ENCODE measurements at places on chromosomes 1 and 21.
A peak's percentile ranks its signal among the peaks of the same experiment; 100 is the strongest.

GRCh38 chr21:27196651-27197050 lies 229.8 kb upstream of the ADAMTS5 start:
- no peak for DNase-seq

GRCh38 chr1:226684026-226684425 lies 55.1 kb downstream of the ITPKB start:
- DNase-seq: no peak

DNA sequence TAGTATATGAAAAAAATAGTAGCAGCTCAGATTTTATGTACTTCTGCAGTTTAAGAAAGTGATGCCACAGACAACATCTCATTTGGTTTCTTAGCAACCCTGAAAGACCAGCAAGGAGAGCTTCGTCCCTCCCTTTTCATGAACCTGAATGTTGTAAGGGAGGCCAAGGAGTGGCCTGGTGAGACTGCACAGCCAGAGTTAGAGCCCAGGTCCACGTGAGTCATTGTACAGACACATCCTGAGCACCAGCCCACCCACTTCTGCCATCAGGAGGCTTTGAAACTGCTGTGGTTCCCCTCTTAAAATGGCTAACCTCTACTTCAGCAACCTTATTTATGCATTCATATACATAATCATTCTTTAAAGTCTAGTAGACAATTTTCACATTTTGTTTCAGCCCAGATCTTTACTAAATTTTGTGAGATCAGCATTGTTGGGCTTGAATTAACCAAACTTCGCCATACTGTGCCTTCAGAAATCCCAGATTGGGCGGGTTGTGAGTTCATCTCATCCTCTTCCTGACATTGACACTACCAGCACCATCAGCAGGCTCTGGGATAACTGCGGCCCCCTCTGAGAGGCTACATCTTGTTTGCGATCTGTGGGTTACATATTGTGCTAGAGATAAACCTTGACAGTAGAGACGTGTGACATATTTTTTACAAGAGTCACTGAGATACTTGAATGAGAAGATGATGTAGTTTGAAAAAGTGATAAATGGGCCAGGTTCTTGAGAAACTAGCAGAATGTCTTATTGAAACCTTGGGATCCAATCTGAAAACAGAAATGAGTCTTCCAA lies 106.7 kb downstream of the CAMTA1 start:
- peak; percentile 16 for DNase-seq

- no peak for DNase-seq
These were observed 231.3 kb downstream of the TOMM20 start for GRCh38 chr1:234897390-234897749.

GRCh38 chr1:14787604-14788003 lies 189.1 kb downstream of the KAZN start:
- no peak for DNase-seq

DNA sequence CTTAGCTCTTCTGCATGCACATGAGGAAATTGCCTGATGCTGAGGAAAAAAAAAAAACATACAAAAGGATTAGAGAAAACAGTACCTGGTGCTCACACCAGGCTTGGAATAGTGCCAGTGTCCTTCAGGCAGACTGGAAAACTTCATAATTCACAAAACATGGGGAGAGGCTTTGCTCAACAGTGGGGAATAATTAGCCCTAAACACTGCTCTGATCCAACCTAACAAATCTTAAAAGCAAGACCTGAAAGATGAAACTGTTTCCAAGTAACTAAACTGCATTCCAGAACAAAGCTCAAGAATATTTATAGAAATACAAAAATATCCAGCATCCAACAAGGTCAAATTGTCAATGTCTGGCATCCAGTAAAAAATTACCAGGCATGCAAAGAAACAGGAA lies 124.8 kb downstream of the AK5 start:
- peak; percentile 70 for DNase-seq

DNA sequence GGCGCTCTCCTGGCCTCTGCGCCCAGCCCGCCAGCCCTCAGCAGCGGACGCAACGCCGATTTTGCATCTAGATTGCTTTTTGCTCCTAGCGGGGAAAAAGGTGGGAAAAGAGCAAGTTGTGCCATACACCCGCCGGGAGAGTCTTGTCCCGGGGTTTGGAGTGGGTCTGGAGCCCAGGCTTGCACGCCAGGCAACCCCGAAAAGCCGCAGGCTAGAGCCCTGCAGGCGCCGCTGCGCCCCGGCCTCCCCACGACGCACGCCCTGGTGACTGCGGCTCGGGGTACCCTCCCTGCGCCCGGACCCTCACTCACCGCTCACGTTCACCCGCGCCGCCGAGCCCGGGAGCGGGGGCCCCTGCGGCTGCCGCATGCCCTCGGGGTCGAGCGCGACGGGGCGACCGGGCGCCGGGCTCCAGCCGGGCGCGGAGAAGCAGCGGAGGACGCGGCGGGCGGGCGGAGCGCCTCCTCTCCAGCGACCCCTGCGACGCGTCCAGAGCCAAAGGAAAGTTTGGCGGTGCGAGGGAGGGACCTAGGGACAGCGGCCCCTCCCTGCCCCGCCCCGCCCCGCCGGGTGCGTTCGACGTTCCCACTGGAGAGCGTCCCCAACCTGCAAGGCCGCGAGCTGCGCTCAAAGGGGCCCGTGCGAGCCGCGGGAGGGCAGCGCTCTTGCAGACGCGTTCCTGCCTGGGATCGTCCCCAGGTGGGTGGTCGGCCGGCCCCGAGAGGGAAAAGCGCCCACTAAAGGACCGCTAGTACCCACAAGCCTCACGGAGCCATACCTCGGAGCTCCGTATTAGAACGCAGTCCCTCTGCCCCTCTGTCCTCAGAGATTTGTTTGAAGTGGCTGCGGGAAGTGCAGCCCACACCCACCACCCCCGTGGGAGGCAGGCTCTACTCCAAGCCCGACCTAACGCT lies at the start of gene LPAR3:
TSS of gene LPAR3 (minus strand) at position 502 of the 914 bp plus-strand sequence. CDS start 27,086 bp downstream, outside the sequence.
- DNase-seq: no peak

GRCh38 chr1:30912224-30912623 lies 3.7 kb upstream of the SDC3 start:
- no peak for DNase-seq

DNA sequence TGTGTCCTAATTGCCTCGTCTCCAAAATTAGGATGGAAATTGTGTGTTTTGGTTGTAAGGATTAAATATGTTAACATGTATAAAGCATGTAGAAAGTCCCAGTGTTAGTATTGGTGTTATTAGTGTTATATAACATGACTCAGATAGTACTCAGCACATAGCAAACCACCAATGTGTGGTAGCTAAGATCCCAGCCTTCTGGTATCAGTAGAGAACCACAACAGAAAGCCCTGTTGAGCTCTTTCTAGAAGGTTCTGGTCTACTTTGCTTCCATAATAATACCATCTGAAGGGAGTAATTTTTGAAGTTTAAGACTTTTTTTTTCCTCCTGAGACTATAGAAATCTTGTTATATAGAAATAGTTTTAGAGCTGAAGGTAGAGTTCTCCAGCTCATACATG lies 259.3 kb upstream of the SGIP1 start:
- no peak for DNase-seq

DNA sequence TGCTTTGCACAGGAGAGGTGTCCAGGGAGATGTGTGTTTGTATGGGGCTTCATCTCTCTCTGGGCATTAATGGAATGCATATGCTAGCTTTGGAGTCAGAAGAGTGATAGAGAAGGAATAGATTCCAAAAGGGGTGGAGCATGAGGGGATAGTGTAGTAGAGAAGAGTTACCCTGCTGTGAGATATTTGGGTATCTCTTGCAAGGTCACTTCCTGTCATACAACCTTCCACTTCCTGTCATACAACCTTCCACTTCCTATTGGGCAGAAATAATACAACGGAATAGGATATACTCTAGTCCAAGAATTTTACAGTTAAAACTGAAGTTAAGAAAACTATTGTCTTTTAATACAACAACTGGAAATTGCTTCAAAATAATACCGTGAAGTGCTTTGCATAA lies 351.8 kb upstream of the FMN2 start:
- no peak for DNase-seq

- DNase-seq: no peak
These were observed 91.6 kb downstream of the GLUL start for GRCh38 chr1:182299728-182300616.

DNA sequence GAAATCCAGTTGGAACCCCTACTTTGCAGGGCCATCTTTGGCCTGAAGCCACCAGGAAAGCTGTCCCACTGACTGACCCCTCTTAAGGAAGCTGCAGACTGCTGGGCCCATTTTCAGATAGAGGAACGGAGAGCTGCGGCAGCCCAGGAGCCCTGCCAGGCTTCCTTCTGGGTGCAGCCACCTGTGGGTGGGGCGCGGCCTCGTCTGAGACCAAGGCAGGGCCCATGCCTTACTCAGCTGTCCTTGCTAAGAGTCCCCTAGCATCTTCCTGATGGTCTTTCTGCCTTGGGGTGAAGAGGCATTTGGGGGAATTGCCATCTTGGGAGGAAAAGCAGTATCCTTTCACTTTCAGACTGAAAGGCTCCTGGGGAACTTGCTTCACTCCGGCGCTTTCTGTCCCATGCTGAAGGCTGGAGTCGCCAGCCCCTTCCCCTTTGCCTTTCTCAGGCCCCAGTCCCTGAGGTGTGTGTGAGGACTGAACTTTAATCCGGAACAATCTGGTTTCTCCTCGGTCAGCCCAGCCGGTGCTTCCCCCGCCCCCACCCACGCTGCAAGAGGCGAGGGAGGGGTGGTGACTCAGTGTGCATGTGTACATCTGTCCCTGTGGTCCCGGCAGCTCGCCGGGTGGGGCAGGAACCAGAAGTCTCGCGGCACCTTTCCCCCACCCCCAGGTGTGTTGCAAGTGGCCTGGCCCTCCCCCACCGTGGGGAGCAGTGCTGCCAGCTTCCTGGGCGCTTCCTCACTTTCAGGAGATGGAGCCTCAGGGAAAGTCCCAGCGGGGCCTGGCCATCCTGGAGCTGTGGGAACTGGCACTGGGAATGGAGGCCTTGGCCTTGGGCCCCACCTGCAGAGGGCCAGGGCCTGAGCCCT lies 5.1 kb downstream of the ZC3H12A start:
- DNase-seq: peak; percentile 84

GRCh38 chr1:8259498-8260290 lies 58.2 kb upstream of the SLC45A1 start:
- DNase-seq: peak; percentile 81

DNA sequence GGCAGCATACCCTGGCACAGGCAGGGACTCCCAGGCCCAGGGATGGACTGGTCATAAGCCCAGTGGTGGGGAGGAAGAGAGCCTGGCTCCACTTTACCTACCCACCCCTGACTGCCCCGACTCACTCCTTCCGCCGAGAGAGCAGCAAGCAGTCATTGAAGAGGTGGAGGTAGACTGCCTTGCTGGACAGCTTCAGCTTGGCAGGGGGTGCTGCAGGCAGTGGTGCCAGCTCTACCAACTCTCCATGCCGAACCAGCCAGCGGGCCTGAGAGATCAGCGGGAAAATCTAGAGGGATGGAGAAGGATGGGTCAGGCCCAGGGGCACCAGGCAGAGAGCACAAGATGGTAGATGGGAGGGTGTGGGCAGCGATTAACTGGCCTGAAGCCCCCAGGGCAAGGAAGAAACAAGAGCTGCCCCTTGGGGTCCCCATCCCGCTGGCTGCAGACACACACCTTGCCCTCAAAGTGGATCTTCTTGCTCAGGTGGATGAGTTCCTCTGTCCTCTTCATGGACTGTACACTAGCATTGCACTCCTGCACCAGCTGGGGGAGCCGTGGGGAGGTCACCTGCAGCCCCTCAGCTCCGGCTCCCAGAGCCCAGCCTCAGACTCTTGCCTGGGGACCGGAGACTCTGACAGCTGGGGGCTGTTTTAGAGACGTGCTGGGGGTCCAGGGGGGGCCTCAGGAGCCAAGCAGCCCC lies 7.7 kb downstream of the ARHGEF19 start:
- DNase-seq: peak; percentile 58

- DNase-seq: peak; percentile 69
These were observed 88.0 kb upstream of the AK4 start for GRCh38 chr1:65059930-65060538.

- DNase-seq: no peak
These were observed 98.2 kb downstream of the HMGB4 start for GRCh38 chr1:33962061-33962460.

DNA sequence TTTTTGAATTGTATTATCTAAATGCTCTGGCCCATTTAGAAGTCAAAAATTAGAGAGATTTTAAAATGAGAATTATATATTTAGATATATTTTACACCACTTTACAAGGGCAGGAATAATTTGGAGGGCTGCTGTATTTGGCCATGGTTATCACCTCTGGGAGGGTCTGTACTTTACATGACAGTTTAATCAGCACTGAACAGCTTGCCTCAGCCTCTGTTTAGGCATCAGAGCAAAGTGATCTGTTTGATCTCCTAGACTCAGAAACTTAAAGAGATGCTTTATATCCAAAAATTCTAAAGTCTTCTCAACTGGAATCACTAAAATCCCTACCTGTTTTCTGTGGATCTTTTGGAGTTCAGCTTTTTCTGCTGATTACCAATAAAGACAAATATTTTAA lies 5.4 kb upstream of the SPTA1 start:
- DNase-seq: no peak

DNA sequence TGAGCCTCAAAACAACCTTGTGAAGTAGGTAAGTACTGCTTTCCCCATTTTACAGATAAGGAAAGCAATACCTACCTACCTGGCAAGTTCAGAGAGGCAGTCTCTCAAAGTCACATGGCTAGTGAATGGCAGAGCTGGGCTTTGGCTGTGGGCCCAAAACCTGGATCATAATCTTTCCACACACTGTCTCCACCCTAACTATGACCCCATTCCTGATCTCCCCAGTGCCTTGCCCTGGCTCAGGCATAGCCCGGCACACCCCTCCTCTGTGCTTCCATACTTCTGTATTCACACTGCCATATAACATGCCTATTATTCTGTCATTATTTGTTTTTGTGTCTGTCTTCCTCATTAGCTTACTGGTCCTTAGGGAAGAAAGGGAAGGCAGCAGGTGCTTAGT lies 15.9 kb downstream of the GNG12 start:
- no peak for DNase-seq

- no peak for DNase-seq
These were observed 33.1 kb upstream of the DMBX1 start for GRCh38 chr1:46456411-46456963.

GRCh38 chr1:17586172-17586964 lies 46.9 kb downstream of the ARHGEF10L start:
- DNase-seq: no peak

- DNase-seq: no peak
These were observed 5.2 kb downstream of the PTAFR start for GRCh38 chr1:28171246-28171645.

GRCh38 chr21:29521872-29522271 lies 223.2 kb downstream of the BACH1 start:
- DNase-seq: no peak

DNA sequence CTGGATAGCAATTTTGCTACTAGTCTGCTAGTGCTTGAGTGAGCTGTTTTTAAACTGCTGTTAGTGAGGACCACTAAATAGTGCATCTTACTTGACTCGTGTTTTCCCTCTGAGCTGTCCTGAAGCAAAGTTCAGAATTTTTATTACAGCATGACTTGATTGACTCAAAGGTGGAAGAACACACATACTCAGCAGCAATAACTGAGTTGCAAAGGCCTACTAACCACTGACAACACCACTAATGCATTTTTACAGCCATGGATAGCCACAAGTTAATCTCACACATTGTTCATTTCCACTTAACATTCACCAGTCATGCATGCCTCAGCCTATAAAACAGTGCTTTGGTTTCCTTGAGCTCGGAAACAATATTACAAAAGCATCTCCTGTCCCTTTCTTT lies 148.7 kb downstream of the RUNX1 start:
- DNase-seq: no peak

GRCh38 chr1:192903142-192903541 lies 94.3 kb downstream of the RGS2 start:
- no peak for DNase-seq

- no peak for DNase-seq
These were observed 52.3 kb downstream of the BACE2 start for GRCh38 chr21:41220208-41220733.
